Eye (tissue), 1 donor: ENCODE measurements at places on chromosomes 13 and 19.

- DNase-seq = no peak
Measured at GRCh38 chr13:81406639-81407292, 1065.8 kb upstream of the SPRY2 start.

- DNase-seq = no peak
Measured at GRCh38 chr19:34228347-34228746, 26.0 kb upstream of the GARRE1 start.

- no peak for DNase-seq
Measured at GRCh38 chr19:5515737-5516136, 52.0 kb downstream of the TINCR start.

DNA sequence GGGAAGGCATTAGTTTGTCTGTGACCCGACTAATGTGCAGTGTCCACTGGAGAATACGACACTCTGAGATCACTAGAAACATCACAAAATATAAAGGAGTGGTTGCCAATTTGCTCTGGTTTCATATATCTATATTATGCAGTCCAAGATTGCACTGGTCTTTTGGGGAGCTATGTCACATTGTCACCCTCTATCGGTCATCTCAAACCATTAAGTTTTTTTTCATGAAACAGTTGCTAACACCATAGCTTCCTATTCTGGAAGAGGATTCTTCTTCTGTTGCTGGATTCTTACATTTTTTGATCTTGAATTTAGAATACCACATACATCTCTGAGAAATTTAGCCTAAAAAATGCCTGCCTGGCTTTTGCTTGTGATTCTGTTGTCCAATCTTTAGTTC, 168.6 kb downstream of the LACC1 start:
- no peak for DNase-seq

- DNase-seq = no peak
Measured at GRCh38 chr19:51079481-51080110, 3.1 kb downstream of the KLK14 start.

- DNase-seq = no peak
Measured at GRCh38 chr19:51724543-51724942, 752 bp upstream of the HAS1 start.

DNA sequence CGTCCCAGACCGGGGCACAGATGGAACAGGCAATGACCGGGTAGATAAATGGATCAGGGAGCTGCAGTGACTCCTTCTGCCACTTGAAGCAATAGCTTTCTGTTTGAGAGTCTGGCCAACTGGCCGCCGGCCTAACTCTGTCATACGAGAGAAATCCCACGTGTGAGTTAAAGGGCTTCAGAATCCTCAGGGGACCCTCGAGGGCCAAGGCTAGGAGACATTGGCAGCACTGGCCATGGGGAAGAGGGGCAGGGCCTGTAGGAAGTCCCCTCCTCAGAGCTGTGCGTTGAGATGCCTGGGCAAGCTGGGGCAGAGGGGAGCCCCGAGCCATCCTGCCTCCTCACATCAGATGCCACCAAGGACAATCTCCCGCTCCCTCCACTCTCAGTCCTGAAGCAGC, 51.6 kb downstream of the KLF2 start:
- DNase-seq = no peak

GRCh38 chr13:94579063-94579462, 16.9 kb downstream of the TGDS start:
- no peak for DNase-seq

- peak; percentile 83 for DNase-seq
Measured at GRCh38 chr19:17075864-17076542, 426 bp downstream of the MYO9B start.

GRCh38 chr13:40096357-40096901, 441.0 kb downstream of the COG6 start:
- DNase-seq = no peak

GRCh38 chr19:28184997-28185396, 1028.0 kb downstream of the UQCRFS1 start:
- no peak for DNase-seq

DNA sequence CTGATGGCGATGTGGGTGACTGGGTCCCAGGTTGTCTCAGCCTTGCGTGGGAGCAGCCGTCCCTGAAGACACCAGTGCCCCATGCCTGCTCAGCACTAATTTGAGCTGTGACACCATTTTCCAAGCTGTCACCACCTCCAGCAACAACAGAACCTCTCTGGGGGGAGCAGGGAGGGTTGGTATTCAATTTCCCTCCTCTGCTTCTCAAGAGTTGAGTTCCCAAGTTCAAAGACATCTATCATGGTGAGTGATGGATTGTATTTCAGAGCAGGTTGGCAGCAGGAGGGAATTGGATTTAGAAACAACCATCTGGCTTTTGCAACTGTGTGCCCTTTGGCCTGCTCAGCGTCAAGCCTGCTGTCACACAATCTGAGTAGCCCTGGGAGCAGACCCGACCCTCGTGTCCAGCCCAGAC, 46.9 kb upstream of the UQCRFS1 start:
- DNase-seq = no peak

DNA sequence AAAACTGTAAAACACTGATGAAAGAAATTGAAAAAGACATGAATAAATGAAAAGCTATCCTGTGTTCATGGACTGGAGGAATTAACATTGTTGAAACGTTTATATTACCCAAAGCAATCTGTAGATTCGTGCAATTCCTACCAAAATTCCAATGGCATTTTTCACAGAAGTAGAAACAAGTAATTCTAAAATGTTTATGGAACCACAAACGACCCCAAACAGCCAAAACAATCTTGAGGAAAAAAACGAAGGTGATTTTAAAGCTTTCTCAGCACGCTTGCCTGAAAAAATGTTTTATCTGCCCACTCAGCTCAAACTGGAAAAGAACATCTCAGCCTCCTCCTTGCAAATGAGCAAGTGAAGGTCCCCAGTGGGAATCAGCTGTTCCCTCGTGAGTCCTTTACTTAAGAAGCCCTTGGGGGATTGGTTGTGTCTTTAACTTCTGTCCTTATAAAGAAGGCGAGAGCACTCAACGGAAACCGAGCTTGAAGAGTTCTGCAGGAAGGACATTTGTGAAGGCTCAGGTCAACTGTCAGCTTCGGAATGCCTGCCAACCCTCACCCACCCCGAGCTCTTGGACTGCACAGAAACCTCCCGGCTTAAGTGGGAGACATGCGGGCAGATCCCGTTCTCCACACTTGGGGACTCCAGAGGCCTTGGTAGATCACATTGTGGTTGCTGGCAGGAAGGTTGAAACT, 256.0 kb upstream of the IRS2 start:
- DNase-seq = no peak

DNA sequence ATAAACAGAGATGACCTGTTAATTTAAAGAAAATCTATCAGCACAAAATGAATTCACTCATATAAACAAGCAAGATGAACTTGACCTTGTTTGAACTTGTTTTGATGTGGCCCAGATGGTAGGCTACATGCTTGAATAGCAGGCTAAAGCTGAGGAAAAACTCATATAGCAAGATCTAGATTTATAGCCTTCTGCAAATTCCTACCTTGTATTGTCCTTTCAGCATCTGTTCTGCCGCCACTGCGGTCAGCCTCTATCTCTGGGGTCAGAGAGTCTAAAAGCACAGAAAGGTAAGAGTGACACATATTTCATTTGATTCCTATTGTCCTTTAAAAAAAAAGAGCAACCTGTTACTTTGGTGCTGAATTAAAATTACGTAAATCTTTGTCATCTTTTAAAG, 392.1 kb downstream of the DACH1 start:
- DNase-seq = no peak

- DNase-seq = no peak
Measured at GRCh38 chr13:25683056-25683455, 311.3 kb downstream of the ATP8A2 start.

GRCh38 chr19:4647676-4648644, 8.6 kb downstream of the TNFAIP8L1 start:
- no peak for DNase-seq

- DNase-seq = no peak
Measured at GRCh38 chr13:34970961-34971360, 28.9 kb downstream of the NBEA start.

DNA sequence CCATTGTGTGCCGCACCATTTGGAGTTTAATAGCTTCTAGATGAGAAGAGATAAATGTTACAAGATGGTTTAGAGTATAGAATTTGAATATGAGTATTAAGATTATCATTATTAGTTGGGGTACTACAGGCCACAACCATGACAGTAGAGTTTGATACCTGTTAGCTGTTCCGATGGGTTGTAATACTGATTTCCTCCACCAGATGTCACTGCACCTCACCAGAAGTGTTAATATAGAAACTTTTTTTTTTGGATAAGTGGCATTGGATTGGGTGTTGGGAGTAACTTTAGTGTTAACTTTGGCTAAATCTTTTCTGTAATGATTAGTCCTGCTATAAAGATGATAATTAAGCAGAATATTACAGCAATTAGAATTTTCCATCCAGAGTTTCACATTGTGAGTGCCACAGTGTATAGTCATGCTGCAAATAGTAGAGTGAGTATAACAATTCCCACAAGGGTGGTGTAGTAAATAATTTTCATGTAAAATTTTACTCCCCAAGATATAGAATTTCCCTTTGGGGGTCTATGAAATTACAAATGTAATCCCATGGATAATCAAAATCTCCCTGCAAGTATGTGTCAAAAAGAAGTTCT, 56.3 kb downstream of the PSG3 start:
- no peak for DNase-seq

DNA sequence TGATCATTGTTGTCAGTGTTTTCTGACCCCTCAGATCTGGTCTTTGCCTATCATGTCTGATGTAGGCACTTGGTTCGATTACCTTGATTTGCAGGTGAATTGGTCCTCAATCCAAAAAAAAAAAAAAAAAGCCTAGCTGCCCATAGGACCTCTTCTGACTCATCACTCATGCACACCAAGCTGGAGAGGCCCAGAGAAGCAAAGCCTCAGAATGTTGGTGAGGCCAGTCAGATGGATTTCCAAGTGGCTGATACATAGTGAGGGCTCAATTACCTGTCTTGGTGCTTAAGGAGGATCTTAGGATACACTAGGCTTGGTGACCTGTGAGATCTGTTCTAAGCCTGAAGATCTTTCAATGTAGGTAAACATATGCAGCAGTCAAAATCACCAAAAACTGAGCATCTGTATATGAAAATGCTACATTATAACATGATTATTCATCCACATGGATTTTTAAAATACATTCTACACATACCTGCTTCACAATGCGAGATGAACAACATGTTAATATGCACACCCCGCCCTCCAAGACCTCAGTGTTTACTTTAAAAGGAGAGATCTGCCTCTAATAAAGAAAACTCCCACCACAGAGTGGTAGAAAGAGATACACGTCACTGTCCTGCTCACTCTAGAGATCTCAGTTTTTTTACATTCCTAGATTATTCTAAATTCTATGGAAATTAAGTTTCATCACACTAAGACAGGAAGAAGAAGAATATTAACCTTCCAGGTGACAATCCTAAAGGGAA, 79.9 kb upstream of the RAP2A start:
- DNase-seq = no peak

DNA sequence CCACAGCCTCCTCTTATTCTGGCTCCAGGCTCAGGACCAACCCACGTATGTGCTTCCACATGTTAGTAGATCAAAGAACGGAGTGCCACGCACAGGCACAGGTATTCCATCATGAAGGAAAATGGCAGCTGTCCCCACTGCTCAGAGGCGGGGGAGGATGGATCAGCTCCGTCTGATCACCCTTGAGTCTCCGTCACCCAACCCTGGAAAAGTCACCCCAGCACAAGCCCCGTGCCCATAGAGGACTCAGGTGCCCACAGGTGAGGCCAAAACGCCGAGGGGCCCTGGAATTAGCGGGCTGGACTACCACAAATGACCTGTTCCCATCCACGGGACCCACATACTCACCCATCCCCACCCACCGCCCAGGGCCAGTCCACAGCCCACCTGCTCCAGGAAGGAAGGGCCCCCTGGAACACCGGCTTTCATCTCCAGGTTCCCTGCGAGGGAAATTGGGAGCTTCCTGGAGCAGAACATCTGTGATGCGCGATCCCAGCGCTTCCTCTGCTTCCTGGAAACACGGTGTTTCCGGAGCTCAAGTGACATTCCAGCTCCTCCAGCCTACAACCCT, 120.5 kb upstream of the SPACA7 start:
- DNase-seq = no peak

DNA sequence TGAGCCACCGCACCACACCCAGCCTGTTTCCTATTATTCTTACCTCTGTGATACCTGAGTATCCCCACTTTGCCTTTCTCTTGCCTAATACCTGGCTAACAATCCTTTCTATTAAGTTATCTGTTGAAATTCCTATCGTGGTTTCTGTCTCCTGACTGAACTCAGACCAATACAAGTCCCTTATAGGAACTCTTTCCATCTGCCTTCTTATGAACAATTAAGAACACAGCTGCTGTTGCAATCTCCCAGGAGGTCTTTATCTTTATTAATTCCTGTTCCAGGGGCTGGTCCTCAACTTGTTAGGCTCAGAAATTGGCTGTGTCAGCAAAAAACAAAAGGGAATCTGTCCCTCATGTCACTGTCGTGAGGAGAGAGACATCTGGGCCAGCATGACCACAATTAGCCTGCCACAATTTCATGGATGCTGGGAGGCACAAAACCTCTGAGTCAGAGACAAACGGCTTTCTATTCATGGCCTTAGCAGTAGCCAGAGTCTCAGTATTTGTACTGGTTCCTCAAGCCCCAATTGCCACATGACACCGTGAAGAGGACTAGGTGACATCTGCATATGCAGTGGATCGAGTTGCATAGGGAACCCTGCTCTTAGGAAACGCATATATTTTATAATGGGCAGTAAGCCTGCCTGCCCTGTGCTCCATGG, 58.2 kb downstream of the NUFIP1 start:
- peak; percentile 84 for DNase-seq

DNA sequence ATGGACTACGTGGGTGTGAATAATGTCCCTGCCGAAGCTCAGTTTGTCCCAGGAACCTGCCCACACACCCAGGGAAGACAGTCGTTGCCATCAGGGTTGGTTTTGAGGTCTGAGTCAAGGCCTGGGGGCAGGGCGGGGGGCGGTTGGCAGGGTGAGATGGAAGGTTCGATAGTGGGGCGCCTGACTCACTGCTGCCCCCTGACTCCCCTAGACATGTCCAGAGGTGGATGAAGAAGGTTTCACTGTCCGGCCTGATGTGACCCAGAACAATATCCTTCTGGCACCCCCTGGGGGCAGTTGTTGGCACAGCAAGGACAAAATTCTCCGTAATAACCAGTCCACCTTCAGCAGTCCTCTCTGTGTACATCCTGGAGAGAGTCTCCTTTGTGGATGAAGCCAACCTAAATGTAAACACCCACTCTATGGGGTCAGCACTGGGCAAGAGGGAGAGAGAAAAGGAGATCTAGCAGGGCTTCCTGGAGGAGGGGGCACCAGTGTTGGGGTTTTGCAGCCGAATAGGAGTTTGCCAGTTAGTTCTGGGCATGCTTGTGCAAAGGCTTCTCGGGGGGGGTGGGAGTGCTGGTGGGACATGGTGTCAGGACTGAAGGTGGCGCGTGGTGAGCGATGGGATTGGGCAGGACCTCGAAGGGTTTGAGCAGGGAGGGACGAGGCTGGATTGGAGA, 19.6 kb upstream of the B3GNT3 start:
- DNase-seq = peak; percentile 20
